ENCODE measurements at places on chromosomes 5 and 9. TPM values are rescaled to one million over a fixed set of nuclear protein-coding genes. Genes with fewer than 3 reads are reported as not detected.
A peak's percentile ranks its signal among the peaks of the same experiment; 100 is the strongest.

DNA sequence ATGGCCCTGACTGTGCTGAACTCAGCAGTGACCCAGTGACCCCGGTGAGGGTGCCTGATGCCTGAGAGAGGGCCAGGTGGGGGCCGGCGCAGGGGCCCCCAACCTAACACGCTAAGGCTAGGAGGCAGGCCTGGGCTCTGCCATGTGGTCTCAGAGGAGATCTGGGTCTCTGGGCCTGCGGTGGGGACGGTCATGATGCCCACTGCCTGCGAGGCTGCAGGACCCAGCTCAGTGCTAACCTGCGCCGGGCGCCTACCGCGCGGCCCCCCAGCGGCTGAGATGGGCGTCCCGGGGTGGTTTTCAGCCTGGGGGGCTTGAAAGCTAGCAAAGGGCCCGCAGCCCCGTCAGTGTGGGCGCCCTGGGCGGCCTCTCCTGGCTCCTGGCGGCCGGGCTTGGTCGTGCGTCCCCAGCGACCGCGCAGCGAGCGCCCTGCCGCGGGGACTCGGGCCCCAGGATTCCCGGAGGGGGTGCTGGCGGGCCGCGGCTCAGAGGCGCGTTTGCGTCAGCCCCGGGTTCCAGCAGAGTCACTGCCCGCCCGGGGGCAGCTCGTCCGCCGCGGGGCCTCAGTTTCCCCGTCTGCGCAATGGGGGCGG is 2.5 kb downstream of the EGFL7 start:
- DNase-seq: no peak

DNA sequence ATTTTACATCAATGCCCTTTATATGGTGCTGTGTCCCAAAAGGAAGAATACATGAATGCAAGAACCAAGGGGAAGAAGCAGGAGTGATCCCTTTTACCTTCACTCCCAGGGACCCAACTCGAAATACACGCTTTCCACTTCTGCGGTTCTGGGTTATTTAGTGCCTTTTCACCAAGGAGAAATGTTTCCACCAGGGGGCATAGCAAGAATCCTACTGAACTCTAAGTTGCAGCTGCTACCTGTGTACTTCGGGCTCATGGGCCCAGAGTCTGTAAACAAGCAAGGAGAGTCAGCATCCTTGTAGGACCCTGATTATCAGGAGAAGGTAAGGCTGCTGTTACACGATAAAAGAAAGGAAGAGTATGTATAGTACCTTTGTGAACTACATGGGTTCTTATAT is 45.7 kb downstream of the DPYSL3 start:
- DNase-seq: peak; percentile 25

- DNase-seq: peak; percentile 79
Measured at GRCh38 chr5:107381189-107381856, 289.4 kb downstream of the EFNA5 start.

SLC27A4 gene
- polyA plus RNA-seq: 30.6 TPM

DNA sequence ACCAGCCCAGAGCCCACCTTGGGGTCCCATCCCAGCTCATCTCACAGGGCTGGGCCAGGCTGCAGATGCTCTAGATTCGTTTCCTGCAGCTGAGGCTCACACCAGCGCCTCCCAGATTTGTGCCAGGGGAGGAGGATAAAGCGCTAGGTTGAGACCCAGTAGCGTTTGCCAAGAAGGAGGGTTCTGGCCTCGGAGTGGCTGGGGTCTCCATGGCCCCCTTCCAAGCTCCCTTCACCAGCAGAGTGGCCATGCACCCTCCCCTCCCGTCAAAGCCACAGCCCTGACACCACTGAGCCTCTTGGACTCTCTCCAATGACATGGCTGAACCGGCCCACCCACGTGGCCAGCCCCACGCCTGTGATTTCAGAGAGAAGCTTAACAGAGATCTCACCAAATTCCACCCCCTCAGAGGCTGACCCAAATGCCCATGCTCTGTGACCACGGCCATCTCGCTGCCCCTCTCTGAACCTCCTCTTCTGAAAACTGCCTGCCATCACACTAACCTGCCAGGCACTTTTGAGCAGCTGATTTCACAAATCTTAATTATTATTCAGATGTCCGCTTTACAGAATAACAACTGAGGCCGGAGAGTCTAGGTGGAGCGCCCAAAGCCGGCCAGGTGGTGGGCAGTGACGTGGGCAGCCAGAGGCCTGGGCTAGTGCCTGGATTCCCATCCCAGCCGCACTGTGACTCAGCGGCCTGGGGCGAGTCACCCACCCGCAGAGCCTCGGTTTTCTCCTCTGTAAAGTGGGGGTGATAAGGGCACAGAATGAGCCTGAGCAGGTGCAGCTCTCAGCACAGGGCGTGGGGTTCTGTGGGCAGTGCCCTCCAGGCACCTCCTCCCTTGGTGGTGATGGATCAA is 155.7 kb downstream of the C9orf50 start:
- DNase-seq: peak; percentile 66

GRCh38 chr9:100108559-100108958 is 9.5 kb downstream of the INVS start:
- DNase-seq: no peak

NPR3 gene
- 0.05 TPM for polyA plus RNA-seq

GRCh38 chr9:114370251-114370967 is 17.4 kb downstream of the AKNA start:
- DNase-seq: no peak

DNA sequence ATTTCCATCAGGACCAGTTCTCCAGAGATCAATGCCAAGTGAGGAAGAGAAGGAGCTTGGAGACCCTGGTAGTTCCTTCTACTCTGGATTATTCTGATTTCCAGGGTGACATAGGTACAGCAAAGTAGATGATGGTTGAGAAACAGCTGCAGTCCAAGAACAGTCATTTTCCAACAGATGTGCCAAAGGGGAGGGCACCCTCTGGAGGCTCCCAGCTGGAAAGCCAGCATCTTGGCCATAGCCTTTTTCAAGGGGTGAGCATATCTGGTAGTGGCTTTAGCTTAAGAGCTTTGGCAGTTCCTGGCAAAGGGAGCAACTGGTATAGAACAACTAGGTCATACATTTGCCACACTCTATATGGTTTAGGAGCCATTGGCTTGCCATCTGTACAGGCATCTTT is 492.7 kb downstream of the RASEF start:
- peak; percentile 6 for DNase-seq

DNA sequence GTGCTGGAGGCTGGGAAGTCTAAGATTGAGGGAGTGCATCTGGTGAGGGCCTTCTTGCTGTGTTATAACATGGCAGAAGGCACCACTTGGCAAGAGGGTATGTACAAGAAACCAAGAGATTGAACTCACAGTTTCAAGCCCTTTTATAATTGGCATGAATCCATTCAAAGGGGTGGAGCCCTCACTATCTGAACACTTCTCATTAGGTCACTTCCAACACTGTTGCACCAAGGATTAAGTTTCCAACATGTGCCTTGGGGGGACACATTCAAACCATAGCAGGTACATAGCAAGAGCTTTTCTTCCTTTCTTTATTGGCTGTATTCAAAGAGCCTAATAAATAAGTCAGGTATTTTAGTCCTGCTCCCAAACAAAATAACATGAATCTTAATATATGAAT is 62.7 kb downstream of the PRELID2 start:
- no peak for DNase-seq

All from mammary epithelial cell (primary cell).